Progenitor cell of endocrine pancreas (in vitro differentiated cells): ENCODE measurements at places on chromosomes 7 and 10. TPM values are rescaled to one million over a fixed set of nuclear protein-coding genes. Genes with fewer than 3 reads are reported as not detected.

DNA sequence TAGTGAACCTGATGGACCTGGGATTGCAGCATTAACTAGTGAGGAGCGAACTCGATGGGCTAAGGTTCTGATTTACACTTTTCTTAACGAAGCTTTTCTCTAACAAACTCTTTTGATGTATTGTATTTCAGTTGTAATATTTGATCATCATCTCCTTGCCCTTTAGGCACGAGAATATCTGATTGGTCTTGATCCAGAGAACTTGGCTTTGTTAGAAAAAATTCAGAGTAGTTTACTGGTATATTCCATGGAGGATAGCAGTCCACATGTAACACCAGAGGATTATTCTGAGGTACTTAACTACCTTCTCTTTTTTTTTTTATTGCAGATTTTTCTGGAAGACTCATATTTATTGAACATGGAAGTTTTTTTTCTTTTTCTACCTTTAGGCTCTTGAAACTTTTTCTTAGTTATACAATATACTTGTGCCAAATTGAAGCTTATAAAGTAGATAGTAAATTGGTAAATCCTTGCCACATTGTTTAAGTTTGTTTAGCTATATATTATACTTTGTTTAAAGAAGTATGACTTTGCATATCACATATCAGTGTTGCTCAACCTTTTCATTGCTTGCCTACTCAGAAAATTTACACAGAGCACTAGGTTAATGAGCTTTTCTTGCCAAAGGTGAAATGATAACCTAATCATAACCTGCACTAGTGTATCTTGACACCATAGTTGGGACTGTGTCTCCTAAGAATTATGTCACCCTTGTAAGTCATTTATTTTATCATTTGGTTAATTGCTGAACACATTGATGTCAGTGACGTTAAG, 30.4 kb downstream of the CROT start:
- H3K4me3 ChIP-seq: no peak overlapping the region
- H3K27ac ChIP-seq: no peak overlapping the region
- DNase-seq: no peak
- H3K36me3 ChIP-seq: peaks cover 7% of the 10 kb centered on the region
- no peaks in the 10 kb centered on the region for H3K27me3 ChIP-seq
- no peaks in the 10 kb centered on the region for H3K4me1 ChIP-seq

ZNF33B gene
- total RNA-seq: 54.7 and 60.9 TPM in 2 replicates

- H3K4me3 ChIP-seq: no peak overlapping the region
- H3K27ac ChIP-seq: no peak overlapping the region
- no peaks in the 10 kb centered on the region for H3K27me3 ChIP-seq
- peaks cover 5% of the 10 kb centered on the region for H3K4me1 ChIP-seq
Measured at GRCh38 chr7:148964483-148965267, 63.6 kb downstream of the PDIA4 start.

- H3K27me3 ChIP-seq: no peaks in the 10 kb centered on the region
- DNase-seq: no peak
- H3K4me3 ChIP-seq: no peak overlapping the region
- peak overlapping the region; percentile 13 for H3K27ac ChIP-seq
- H3K4me1 ChIP-seq: peaks cover 31% of the 10 kb centered on the region
Measured at GRCh38 chr7:367351-367901, 77.5 kb downstream of the FOXL3 start.

GRCh38 chr7:95102662-95103061, 195.3 kb downstream of the PPP1R9A start:
- H3K36me3 ChIP-seq: peaks cover 9% of the 10 kb centered on the region
- H3K27ac ChIP-seq: no peak overlapping the region
- peaks cover 9% of the 10 kb centered on the region for H3K4me1 ChIP-seq
- DNase-seq: no peak
- H3K4me3 ChIP-seq: no peak overlapping the region
- H3K27me3 ChIP-seq: no peaks in the 10 kb centered on the region

- H3K36me3 ChIP-seq: no peaks in the 10 kb centered on the region
- no peak overlapping the region for H3K27ac ChIP-seq
- no peaks in the 10 kb centered on the region for H3K4me1 ChIP-seq
- H3K4me3 ChIP-seq: no peak overlapping the region
- no peak for DNase-seq
- H3K27me3 ChIP-seq: no peaks in the 10 kb centered on the region
Measured at GRCh38 chr10:70551466-70551865, 51.1 kb downstream of the PRF1 start.

GRCh38 chr7:72409638-72410015, 2.5 kb downstream of the CALN1 start:
- H3K27me3 ChIP-seq: peaks cover 10% of the 10 kb centered on the region
- H3K27ac ChIP-seq: no peak overlapping the region
- DNase-seq: no peak
- H3K36me3 ChIP-seq: no peaks in the 10 kb centered on the region

GRCh38 chr7:81234896-81235295, 316.0 kb upstream of the SEMA3C start:
- no peaks in the 10 kb centered on the region for H3K36me3 ChIP-seq
- no peak overlapping the region for H3K4me3 ChIP-seq
- H3K27me3 ChIP-seq: no peaks in the 10 kb centered on the region

NODAL gene
- not detected in 2 replicates for total RNA-seq

DNA sequence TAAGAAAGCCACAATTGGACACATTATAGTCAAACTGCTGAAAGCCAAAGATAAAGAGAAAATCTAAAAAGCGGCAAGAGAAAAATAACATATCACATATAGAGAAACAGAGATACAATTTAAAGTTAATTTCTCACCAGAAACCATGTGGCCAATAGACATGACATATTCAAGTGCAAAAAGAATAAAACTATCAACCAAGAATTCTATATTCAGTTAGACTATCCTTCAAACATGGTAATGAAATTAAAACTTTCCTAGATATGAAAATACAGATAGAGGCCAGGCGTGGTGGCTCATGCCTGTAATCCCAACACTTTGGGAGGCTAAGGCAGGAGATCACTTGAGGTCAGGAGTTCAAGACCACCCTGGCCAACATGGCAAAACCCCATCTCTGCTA, 129.1 kb upstream of the RNF32 start:
- H3K4me3 ChIP-seq: no peak overlapping the region
- no peak overlapping the region for H3K27ac ChIP-seq
- DNase-seq: no peak
- peaks cover 3% of the 10 kb centered on the region for H3K27me3 ChIP-seq
- H3K4me1 ChIP-seq: peaks cover 5% of the 10 kb centered on the region
- peaks cover 8% of the 10 kb centered on the region for H3K36me3 ChIP-seq

DNA sequence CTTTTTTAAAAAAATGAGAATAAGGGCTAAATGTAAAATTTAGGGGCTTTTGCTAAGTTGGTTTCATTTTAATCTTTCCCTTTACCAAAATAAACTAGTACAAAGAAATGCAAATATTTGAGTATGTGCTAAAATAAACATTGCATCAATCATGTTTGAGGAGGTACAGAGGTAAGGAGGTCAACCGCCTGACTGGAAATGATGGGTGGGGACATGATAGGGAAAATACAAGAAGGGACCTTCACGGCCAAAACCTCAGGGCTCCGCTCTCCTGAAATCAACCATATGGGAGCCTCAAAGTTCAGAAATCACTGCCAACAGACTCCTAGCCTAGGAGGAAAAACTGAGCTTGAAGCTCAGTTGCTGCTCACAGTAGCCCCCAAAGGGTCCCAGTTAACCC, 207.6 kb downstream of the AHR start:
- no peak overlapping the region for H3K27ac ChIP-seq
- peaks cover 28% of the 10 kb centered on the region for H3K4me1 ChIP-seq
- no peaks in the 10 kb centered on the region for H3K36me3 ChIP-seq
- no peaks in the 10 kb centered on the region for H3K27me3 ChIP-seq
- H3K4me3 ChIP-seq: peak overlapping the region; percentile 49

SPDYE11 gene
- 0.22 TPM in 1 of 2 replicates, not detected in the other for total RNA-seq

KIF5B gene
- 111 and 115 TPM in 2 replicates for total RNA-seq

CALML5 gene
- total RNA-seq: not detected in 2 replicates

GRCh38 chr10:103638948-103639347, 145.4 kb downstream of the NEURL1 start:
- peaks cover 5% of the 10 kb centered on the region for H3K36me3 ChIP-seq
- H3K27me3 ChIP-seq: no peaks in the 10 kb centered on the region
- no peak overlapping the region for H3K4me3 ChIP-seq
- H3K4me1 ChIP-seq: peaks cover 4% of the 10 kb centered on the region

HTR5A gene
- not detected in 2 replicates for total RNA-seq

PRF1 gene
- total RNA-seq: not detected in 2 replicates

DNA sequence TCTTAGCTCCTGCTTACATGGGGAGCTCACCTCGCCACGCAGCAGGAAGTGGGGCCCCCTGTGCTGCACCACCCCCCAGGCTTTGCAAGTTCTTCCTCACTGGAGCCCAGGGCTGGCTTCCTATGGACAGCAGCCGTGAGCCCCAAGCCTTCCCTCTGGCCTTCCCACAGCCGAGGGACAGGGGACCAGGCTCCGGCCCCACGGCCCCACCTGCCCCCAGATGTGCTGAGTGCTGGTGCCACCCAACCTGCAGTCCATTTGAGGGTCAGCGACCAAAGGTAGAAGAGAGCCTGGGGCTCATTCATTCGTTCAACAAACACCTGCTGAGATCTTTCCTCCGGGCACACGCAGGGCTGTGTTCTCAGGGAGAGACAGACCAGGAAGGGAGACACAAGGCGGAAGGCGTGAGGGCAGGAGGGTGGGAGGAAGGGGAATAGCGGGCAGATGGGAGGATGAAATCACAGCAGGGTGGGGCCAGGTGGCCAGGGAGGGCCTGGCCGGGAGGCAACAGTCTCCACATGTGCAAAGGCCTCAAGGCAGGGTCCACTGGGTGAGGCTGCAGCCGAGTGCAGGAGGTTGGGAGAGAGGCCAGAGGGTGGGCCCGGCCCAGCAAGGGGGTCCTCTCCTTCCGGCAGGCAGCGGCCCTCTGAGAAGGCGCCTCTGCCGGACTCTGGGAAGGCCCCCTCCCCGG, 100.1 kb downstream of the FOXL3 start:
- DNase-seq: no peak
- H3K4me3 ChIP-seq: no peak overlapping the region
- peaks cover 2% of the 10 kb centered on the region for H3K36me3 ChIP-seq
- H3K27me3 ChIP-seq: no peaks in the 10 kb centered on the region

GRCh38 chr10:110733218-110733952, 89.2 kb downstream of the RBM20 start:
- peaks cover 38% of the 10 kb centered on the region for H3K27me3 ChIP-seq
- no peak overlapping the region for H3K27ac ChIP-seq
- H3K4me1 ChIP-seq: peaks cover 13% of the 10 kb centered on the region
- DNase-seq: no peak

DNA sequence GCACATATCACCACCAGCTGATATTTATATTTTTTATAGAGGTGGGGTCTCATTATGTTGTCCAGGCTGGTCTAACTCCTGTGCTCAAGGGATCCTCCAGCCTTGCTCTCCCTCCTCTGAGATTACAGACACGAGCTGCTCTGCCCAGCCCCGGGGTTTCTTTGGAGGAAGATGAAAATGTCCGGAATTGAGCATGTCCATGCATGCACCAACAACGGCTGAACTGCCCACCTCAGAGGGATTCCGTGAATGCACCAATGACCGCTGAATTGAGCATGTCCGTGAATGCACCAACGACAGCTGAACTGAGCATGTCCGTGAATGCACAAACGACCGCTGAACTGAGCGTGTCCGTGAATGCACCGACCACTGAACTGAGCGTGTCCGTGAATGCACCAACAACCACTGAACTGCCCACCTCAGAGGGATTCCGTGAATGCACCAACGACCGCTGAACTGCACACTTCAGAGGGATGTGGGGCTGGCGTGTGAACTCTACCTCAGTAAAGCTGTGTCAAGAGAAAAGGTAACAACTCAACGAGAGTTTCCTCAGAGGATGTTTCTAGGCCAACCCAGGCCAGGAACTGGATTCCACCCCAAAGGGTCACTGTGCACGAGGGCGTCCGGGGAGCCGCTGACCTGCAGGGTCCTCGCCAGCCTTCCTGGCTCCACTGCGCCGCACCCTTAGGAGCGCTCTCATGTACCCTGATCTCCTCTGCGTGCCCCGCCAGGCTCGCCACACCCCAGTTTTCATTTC, 34.9 kb upstream of the INPP5A start:
- no peak overlapping the region for H3K4me3 ChIP-seq
- DNase-seq: no peak
- no peaks in the 10 kb centered on the region for H3K36me3 ChIP-seq
- peaks cover 12% of the 10 kb centered on the region for H3K27me3 ChIP-seq
- H3K27ac ChIP-seq: no peak overlapping the region

LLCFC1 gene
- not detected in 2 replicates for total RNA-seq

DNA sequence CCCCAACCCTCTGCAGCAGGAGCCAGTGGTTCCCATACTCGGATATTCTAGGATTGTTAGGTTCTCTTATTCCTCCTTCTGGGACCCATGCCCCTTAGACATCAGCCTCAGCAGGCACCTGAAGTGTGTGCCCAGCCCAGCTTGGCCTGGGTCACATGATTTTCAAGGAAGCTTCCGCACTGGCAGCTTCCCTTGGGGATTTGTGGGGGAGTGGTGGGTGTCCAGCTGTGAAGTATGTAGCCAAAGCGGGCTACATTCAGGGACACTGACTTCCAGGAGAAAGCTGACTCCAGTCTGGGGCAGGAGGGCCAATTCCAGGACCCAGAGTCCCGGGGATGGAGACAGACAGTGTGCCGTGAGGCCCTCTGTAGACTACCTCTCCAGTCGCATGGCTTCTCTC, 1.3 kb downstream of the LDB1 start:
- peaks cover 33% of the 10 kb centered on the region for H3K4me1 ChIP-seq
- no peaks in the 10 kb centered on the region for H3K36me3 ChIP-seq
- DNase-seq: no peak
- peak overlapping the region; percentile 41 for H3K27ac ChIP-seq

EIF3B gene
- 158 and 172 TPM in 2 replicates for total RNA-seq

DNA sequence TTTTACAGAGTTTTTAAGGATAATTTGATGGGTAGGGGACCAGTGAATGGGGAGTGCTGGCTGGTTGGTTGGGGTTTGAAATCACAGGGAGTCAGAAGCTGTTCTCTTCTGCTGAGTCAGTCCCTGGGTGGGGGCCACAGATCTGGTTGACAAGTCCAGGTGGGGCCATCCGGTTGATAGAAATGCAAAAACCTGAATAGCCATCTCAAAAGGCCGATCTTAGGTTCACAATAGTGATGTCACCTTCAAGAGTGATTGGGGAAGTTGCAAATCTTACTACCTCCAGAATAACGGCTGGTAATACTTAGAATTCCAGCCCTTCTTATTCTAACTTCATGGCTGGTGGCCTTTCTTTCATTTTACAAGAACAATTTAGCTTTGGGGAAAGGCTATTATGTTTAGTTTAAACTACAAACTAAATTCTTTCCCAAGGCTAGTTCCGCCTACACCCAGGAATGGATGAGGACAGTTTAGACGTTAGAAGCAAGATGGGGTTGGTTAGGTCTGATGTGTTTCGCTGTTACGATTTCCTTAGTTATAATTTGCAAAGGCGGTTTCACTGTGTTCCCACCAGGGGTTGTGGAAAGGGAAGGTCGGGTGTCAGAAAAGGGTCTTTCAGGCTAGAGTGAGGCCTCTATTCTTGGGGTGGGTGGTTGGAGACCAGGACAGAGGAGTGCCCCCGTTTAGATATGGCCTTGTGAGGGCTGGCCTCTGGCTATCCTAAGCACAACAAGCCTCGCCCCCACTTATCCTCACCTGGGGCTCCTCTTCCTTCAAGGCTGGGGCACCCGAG, 27.4 kb downstream of the IFT22 start:
- no peaks in the 10 kb centered on the region for H3K36me3 ChIP-seq
- H3K27me3 ChIP-seq: peaks cover 63% of the 10 kb centered on the region
- H3K4me1 ChIP-seq: no peaks in the 10 kb centered on the region
- DNase-seq: no peak

KDM7A gene
- 11.3 and 13.8 TPM in 2 replicates for total RNA-seq
